ENCODE measurements at places on chromosomes 3 and 15. TPM values are rescaled to one million over a fixed set of nuclear protein-coding genes. Genes with fewer than 3 reads are reported as not detected.

DNA sequence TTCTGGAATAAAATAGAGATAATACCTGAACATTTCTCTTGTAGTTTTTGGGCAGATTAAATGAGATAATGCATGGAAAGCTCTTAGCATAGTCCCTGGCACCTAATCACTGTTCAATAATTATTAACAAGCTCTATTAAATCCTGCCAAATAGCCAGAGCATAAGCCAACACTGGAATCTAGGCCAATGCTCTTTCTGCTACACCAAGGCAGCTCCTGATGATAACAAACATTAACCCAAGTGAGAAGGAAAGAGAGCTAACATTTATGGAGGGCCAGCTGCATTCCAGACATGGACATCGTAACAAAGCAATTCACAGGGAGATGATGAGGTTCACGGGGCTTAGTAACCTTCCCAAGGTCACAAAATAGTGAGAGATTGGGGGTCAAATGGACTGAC, 23.3 kb downstream of the LARP6 start:
- DNase-seq = no peak

DNA sequence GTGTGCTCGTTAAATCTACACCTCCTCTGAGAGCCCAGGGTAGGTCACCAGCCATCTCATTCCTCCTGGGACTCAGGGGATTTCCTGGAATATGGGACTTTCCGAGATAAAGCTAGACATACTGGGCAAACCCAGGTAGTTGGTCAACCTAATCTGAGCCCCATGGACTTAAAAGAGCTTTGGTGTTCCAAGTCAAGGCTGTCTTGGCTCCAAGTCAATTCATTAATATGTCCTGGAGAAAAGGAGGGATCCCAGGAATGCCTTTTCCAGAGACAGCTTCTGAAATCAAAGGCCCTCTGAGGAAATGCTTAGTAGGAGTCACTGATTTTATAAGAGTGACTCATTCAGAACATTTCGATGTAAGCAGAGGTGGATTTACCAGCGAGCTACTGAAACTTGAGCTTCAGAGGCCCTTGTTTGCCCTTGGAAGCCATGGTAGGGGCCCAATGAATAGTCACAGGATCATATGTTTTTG, 137.3 kb upstream of the UBE2E1 start:
- DNase-seq = peak; percentile 22

DNA sequence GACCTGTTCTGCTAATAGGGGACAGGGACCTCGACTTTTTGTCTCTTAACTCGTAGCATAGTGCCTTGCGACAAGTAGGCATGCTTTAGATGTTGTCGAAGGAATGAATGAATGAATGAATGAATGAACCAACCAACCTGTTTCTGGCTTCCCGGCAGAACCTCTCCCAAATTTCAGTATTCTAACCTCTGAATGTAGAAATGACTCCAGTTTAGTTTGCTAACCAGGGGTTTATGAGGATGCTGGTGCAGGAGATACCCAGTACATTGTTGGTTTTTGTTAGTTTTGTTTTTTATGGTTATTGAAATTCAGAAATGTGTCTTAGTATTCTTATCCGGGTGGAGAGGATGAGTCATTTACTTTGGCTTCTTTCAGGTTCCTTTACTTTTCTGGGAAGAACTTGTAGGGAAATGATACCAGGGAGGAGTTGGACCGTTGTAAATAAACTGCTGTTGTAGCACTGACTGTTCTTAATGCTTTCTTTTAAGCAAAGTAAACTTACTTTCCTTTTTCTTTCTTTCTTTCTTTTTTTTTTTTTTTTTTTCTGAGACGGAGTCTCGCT, 29.6 kb upstream of the EHHADH start:
- no peak for DNase-seq

DNA sequence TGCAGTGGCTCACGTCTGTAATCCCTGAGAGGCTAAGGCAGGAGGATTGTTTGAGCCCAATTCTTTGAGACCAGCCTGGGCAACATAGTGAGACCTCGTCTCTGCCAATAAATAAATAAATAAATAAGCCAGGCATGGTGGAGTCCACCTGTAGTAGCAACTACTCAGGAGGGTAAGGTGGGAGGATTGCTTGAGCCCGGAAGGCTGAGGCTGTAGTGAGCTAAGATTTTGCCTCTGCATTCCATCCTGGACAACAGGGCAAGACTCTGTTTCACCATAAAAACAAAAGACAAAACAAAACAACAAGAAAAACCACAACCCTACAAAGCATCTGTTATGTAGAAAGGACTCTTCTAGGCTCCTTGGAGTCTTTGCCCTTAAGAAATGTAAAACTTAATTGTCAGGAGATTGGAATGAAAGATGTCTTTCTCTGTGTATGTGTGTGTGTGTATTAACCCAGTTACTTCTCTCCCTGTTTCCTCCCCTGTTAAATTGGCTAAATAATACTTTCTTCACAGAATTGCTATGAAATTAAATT, 9.5 kb downstream of the NECTIN3 start:
- no peak for DNase-seq

ROPN1 gene
- total RNA-seq = not detected

CCNDBP1 gene
- 72.9 TPM for total RNA-seq

DNA sequence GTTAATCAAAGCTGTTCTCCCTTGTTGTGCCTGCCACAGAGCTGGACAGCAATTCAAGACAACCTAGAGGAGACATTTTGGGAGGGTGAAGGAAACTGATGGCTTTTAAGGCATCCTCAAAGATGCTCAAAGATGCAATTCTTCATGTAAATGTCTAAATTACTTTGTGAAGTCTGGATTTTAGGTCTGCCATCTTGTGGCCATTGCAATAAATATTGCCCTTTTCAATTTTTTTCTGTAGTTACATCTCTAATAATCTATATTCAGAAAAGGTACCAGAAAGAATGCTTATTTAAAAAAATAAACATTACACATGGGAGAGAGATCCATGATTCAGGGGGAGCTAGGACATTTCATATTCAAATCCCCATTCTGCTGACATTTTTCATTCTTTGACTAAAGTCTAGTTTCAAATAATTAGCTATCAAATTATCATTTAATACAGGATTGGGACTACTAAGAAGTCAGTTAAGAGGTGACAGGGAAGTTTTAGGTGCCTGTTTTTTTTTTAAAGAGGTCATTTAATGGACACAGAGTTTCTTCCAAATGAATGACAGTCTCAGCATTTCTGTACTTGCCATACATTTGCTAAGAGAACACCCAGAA, 259.8 kb upstream of the WNT5A start:
- DNase-seq = no peak

Data from pulmonary artery endothelial cell (primary cell).